Right hindlimb (tissue), 1 donor: ENCODE measurements at places on chromosomes 5 and 9.
A peak's percentile ranks its signal among the peaks of the same experiment; 100 is the strongest.

- DNase-seq: no peak
These were observed 23.9 kb downstream of the SLC35A4 start for GRCh38 chr5:140588311-140589070.

DNA sequence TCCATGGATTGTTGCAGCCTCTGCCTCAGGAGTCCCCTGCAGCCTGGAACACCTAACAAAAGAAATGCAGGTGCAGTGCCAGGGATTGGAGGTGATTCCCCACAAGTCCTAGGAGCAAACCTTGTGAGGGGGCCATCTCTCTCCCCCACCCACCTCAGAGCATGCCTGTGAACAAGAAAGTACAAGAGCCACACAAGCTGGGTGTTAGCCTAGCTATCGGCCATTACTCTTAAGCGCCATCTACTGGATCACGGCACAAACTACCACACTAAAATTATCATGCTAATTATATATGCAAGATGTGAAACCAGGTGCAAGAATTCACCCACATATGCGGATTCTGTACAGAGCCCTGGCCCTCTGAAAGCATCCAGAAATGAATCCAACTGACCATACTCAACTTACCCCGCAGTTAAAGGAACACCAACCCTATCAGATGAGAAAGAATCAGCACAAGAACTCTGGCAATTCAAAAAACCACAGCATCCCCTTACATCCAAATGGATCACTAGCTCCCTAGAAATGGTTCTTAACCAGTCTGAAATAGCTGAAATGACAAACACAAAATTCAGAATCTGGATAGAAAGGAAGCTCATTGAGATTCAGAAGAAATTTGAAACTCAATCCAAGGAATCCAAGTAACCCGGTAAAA lies 16.5 kb upstream of the PRSS3 start:
- DNase-seq: peak; percentile 41

DNA sequence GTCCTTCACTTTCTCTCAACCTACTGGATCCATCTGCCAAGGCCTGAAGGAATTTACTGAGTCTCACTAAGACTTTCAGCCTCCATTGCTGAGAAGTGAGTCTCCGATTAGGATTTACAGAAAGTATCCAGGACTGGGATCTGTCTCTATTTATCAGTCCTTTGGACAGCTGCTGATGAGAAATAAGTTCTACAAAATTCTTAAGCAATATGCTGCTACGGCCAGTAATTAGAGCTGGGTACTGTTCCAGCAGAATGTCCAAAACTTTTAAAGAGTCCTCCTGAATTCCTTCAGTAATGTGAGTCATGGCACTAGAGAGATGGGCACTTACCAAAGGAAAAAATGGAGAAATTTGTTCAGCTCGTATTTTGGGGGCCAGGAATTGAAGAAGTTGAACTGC lies 5.9 kb downstream of the TEX10 start:
- no peak for DNase-seq

DNA sequence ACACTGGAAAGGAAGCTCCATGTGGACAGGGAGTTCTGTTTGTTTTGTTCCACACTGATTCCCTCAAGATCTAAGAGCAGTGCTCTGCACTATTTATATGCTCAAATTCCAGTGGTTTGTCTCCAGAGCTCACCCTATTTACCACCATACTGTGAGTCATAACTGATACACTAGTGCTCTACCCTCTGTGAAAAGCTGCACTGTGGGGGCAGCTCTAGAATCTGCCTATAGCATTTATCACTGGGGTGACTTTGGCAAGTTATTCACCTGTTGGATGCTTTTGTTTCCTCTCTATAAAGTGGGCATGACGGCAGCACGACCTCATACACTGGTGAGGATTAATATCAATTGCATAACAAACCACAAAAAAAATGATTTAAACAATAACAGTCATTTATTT lies 307.8 kb downstream of the NR2F1-AS1 start:
- no peak for DNase-seq
